Right cardiac atrium (tissue), 5 donors: ENCODE measurements at places on chromosomes 6 and 20.

DNA sequence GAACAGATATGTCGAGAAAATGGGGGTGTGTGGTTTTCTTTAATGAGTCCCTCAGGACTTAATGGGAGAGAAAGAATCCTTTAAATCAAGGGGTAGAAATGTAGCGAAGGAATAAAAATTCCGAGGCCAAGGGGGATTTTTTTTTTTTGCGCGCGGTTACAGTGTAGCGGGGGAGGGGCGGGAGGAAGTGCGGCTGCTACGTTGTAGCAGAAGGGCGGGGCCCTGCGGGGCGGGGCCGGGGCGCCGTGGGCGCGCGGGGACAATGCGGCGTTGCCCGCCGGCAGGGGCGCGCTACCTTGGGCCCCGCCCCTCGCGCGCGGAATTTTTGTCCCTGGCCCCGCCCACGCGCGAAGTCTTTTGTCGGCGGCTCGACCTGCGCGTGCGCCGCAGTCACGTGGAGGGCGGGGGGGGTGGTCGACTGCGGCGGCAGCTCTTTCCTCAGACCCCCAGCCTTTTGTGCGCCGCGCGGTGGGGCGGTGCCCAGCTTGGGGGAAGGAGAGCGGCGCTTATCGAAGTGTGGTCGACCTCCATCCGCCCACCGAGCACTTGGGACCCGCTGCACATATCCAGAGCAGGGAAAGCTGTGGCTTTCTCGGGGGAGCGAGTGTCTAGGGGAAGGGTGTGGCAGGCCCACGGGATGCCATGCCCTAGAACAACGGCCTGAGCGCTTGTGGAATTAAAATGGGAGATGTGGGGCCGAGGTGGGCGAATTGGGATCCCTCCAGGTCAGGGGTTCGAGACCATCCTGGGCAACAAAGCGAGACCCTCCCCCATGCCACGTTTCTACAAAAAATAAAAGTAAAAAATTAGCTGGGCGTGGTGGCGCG is 1.3 kb downstream of the TUBB start:
- peak; percentile 94 for DNase-seq

DNA sequence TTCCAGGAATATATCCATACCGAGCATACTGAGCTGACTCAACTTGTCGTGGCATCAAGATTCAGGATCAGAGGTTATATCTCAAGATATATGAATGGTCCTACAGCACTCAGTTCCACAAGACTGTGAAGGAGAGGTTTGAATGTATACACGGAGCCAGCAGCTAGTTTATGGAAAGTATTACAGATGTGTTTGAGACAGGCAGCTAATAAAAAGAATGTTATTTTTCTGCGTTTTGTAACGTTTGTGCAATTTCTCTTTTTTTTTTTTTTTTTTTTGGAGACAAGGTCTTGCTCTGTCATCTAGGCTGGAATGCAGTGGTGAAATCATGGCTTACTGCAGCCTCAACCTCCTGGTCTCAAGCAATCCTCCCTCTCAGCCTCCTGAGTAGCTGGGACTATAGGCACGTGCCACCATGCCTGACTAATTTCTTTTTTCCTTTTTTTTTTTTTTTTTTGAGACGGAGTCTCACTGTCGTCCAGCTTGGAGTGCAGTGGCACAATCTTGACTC is 3.4 kb upstream of the FAM110A start:
- DNase-seq: no peak

- DNase-seq: no peak
These were observed 106.3 kb downstream of the RNF144B start for GRCh38 chr6:18493382-18493891.

DNA sequence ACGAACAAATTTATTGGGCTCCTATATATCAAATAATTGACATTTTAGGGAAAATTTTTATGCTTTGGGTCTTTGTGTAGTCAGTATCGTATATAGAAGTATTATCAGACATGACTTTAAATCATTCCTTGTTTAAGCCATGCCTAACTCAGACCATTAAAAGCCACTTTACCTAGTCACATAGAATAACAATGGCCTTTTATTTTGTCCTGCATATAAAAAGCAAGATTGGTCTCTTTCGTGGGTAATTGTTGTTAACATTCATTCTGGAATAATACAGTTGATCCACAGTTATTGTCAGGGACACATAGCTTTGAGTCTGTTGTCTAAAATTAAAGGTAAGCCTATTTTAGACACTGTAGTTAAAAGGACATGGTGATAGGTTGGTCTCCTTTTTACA is 47.4 kb downstream of the PLEKHG1 start:
- no peak for DNase-seq

- peak; percentile 21 for DNase-seq
These were observed 25.7 kb downstream of the BMP7 start for GRCh38 chr20:57240581-57241362.

- DNase-seq: no peak
These were observed 191.0 kb upstream of the LRFN2 start for GRCh38 chr6:40778196-40778595.

GRCh38 chr6:44036699-44037101 is 90.6 kb downstream of the MRPL14 start:
- DNase-seq: no peak

- no peak for DNase-seq
These were observed 89.3 kb downstream of the L3MBTL3 start for GRCh38 chr6:130107710-130108109.
